Dermis blood vessel endothelial cell (primary cell): ENCODE measurements at places on chromosomes 6 and 20.

DNA sequence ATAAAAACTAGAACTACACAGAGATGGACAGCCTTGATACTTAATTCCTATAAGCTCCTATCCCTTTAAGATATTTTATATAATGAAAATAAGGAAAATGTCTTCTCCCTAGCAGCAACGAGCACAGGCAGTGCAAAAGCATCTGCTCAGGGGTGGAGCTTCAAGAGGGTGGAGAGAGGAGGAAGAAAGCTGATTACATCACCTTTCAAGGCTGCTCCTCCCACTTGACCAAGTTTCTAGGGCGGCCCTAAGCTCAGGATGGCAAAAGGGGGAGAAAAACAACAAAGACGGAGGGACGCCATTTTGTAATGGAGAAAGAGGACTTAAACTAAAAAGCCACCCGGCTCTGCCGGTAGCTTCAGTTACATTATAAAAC, 2.2 kb downstream of the PPP1R10 start:
- peak; percentile 99 for DNase-seq

GRCh38 chr6:126786262-126786661, 332.2 kb upstream of the RSPO3 start:
- no peak for DNase-seq

GRCh38 chr20:37686762-37687477, 6.9 kb upstream of the CTNNBL1 start:
- DNase-seq, result no peak

GRCh38 chr6:24154121-24154520, 28.1 kb downstream of the NRSN1 start:
- no peak for DNase-seq

- DNase-seq, result no peak
Measured at GRCh38 chr6:78578430-78578829, 288.9 kb upstream of the IRAK1BP1 start.

DNA sequence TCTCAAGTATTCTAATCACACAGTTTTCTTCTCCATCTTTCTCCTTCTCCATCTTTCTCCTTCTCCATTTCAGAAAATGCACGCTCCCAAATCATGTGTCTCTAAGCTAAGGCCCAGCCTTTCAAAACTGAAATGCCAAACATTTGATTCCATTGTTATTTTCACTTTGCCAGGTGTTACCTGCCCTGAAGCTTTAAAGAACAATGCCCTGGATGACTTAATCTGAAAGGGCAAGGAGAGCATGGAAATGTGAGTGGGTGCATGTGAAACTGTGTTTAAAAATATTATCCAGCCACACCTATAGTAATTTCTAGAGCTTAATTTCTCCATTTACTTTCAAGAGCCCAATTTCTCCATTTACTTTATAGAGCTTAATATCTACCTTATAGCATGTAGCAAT, 42.4 kb upstream of the GCLC start:
- DNase-seq, result no peak

GRCh38 chr20:43731927-43732326, 5.1 kb upstream of the GTSF1L start:
- no peak for DNase-seq
